ENCODE measurements at places on chromosomes 12 and 14.

DNA sequence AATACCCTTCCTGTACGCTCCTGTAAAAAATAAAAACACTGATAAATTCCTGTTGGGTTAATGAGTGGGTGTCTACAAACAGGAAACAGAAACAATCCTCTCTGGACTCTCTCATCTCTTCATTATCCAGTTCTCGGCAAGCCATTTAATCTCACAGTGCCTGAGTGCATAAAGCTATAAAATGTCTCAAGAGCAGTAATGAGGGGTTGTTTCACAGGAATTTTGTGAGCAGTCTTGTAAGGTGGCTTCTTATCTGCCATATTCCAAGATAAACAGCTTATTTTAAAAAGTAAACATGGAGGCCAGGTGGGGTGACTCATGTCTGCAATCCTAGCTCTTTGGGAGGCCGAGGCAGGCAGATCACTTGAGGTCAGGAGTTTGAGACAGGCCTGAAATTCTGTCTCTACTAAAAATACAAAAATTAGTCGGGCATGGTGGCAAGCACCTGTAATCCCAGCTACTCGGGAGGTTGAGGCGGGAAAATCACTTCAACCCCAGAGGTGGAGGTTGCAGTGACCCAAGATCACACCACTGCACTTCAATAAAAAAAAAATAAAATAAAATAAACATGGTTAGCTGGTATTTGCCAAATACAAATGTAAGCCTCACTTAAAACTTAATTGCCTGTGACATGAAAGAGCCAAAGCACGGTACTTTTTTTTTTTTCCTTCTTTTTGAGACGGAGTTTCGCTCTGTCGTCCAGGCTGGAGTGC, 54.0 kb downstream of the CLIP1 start:
- DNase-seq, result peak; percentile 89

GRCh38 chr14:91390165-91390778, 27.3 kb downstream of the CCDC88C start:
- no peak for DNase-seq

- no peak for DNase-seq
Measured at GRCh38 chr12:51872689-51872981, 15.3 kb upstream of the ANKRD33 start.

DNA sequence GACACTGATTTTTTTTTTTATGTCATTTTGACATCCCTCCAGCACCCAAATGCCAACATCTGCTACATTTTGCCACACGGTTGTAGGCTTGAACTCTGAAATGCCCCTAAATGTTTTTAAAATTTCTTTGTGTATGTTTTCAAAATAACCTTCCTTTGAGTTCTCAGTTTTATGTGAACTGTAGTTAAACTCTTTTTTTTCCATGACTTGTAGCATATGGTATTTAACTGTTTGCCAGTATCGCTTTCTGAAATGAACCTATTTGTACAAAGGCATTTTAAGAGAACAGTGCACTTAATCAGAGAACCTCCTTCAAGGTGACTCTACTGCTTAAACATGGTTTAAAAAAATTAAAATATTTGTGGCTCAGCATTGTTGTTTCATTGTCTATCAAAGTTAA, 61.5 kb downstream of the PDE3A start:
- no peak for DNase-seq

GRCh38 chr12:8661751-8662150, 875 bp downstream of the MFAP5 start:
- DNase-seq, result no peak

All from kidney glomerular epithelial cell (primary cell).